ENCODE measurements at places on chromosomes 1 and 21. TPM values are rescaled to one million over a fixed set of nuclear protein-coding genes. Genes with fewer than 3 reads are reported as not detected.
A peak's percentile ranks its signal among the peaks of the same experiment; 100 is the strongest.

- no peak for DNase-seq
Observed at GRCh38 chr1:209769971-209770370, 14.1 kb downstream of the TRAF3IP3 start.

DNA sequence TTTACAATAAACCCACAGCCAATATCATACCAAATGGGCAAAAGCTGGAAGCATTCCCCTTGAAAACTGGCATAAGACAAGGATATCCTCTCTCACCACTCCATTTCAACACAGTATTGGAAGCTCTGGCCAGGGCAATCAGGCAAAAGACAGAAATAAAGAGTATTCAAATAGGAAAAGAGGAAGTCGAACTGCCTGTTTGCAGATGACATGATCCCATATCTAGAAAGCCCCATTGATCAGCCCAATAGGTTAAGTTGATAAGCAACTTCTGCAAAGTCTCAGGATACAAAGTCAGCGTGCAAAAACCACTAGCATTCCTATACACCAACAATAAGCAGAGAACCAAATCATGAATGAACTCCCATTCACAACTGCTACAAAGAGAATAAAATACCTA, 235.5 kb downstream of the DPYD start:
- DNase-seq = no peak

- DNase-seq = no peak
Observed at GRCh38 chr1:90716243-90716551, 905 bp downstream of the BARHL2 start.

GRCh38 chr21:38920631-38921398, 115.1 kb downstream of the ETS2 start:
- DNase-seq = peak; percentile 19

DNA sequence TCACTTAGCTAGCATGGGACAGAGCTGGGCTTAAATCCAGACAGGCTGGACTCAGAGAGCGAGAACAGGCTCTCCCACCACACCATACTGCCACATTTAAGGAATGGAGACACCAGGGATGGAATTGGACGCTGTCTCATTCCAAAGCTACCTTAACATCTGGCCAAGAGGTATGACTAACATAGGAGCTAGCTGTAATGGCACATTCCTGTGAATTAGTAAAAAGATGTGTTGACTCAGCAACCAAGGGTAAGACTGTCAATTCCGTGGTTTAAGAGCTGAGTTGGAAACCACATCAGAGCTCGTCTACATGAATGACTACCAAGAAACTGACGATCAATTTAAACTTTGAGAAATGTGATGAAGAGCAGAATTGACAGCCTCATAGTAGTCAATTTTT, 8.3 kb upstream of the TNFRSF9 start:
- no peak for DNase-seq

GRCh38 chr1:55298167-55298894, 83.2 kb upstream of the USP24 start:
- DNase-seq = no peak

DNA sequence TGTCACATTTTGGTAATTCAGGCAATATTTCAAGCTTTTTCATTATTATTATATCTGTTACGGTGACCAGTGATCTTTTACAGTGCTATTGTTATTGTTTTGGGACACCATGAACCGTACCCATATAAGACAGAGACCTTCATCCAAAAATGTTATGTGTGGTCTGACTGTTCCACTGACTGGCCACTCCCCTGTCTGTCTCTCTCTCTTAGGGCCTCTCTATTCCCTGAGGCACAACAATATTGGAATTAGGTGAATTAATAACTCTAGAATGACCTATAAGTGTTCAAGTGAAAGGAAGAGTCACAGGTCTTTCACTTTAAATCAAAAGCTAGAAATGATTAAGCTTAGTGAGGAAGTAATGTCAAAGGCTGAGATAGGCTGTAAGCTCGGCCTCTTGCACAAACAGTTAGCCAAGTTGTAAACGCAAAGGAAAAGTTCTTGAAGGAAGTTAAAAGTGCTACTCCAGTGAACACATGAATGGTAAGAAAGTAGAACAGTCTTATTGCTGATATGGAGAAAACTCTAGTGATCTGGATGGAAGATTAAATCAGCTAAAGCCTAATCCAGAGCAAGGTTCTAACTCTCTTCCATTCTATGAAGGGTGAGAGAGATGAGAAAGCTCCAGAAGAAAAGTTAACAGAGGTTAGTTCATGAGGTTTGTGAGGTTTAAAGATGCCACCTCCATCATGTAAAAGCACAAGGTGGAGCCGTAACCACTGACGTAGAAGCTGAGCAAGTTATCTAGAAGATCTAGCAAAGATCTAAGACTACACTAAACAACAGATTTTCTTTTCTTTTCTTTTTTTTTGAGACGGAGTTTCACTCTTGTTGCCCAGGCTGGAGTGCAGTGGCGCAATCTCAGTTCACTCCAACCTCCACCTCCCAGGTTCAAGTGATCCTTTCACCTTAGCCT, 19.7 kb upstream of the DIPK1A start:
- peak; percentile 59 for DNase-seq

- DNase-seq = peak; percentile 58
Observed at GRCh38 chr1:56676571-56677035, 31.5 kb downstream of the PRKAA2 start.

GRCh38 chr1:110370827-110371226, 20.0 kb downstream of the SLC16A4 start:
- DNase-seq = no peak

DNA sequence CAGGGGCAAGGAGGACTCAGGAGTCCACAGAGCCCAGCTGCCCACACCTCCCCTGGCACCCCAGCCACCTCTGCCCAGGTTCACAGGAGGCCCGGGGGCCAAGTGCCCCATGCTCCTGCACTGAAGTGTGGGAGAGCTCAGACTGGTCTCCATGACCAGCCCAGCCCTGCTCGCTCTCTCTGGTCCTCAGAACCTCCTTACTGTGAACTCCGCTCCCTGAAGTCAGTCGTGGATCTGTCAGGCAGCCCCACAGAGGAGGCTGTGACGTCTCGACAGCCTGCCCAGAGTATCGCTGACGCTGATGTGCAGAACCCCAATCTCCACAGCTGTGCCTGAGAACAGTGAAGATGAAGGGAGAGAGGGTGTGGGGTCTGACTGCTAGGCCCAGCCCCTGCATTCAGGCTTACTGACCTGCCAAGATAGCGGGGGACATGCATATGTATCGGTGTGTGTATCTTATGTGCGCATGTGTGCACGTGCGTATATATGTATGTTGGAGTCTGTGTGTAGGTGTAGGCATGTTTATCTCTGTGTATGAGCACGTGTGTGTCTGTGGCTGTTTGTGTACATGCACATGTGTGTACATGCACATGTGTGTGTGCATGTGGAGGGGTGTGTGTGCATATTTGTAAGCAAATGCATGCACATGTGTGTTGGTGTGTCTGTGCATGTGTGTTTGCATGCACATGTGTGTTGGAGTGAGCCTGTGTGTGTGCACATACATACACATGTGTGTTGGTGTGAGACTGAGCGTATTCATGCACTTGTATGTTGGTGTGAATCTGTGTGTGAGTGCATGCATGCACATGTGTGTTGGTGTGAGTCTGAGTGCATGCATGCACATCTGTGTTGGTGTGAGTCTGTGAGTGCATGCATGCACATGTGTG, 118.5 kb upstream of the ARHGEF16 start:
- DNase-seq = no peak

DNA sequence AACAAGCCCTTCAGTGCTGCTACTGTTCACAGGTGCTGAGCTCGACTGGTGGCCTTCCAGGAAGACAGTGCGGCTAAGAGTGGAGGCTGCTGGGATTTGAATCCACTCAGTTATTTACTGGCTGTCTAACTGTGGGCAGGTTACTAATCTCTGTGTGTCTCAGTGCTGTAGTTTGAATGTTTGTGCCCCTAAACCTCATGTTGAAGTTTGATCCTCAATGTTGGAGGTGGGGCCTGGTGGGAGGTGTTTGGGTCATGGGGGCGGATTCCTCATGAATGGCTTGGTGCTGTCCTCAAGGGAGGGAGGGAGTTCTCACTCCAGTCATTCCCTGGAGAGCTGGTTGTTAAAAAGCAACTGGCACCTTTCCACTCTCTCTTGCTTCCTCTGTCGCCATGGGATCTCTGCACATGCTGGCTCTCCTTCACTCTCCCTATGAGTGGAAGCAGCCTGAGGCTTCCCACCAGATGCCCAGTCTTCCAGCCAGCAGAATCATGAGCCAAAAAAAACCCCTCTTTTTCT, 334.8 kb downstream of the RPS6KC1 start:
- DNase-seq = no peak

DNA sequence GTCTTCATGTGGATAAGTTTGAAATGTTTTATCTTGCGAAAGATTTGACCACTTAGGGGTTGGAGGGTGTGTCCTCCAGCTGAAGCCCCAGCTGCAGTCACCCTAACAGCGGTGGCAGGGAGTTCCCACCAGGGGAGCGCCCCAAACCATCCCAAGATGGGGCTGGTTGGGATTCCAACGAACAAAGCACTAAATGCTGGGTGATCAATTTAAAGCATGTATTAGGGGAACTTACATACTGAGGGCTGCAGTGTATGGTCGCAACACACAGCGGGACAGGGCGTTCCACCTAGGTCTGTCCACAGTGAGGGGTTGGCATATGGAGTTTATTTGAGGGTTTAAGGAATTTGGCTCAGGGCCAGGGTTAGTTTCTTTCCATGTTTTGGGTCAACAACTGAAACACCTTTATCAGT, 26.3 kb downstream of the SLC37A1 start:
- DNase-seq = no peak

GRCh38 chr1:109782514-109782913, 18.8 kb upstream of the EPS8L3 start:
- DNase-seq = no peak

DNA sequence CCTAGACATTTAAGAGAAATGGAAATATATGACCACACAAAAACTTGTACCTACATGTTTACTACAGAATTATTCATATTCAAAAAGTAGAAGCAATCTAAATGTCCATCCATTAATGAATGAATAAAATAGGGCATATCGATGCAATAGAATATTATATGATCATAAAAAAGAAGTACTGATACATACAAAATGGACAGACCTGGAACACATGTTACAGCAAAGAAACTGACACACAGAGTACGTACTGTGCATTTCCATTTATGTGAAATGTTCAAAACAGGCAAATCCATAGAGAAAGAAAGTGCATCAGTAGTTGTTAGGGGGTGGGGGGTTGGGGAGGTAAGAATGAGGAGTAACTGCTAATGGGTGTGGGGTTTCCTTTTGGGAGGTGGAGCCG, 39.2 kb downstream of the B3GALNT2 start:
- DNase-seq = no peak

DNA sequence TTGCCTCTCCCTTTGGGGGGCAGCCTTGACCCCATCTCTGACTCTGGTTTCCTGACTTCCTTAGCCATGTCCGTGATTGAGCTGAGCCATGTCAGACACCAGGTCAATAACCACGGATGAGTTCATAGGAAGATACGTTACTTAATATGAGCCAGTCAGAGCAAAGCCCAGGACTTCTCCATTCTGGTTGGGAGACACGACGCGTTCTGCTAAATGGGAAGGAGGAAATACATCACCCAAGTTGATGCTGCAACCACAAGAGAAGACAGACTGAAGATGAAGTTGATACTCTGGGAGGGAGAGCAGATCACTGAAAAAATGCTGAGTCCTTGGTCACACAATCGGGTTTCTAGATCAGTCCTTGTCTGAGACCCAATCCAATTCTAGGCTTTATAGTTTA, 90.9 kb downstream of the MATN1 start:
- no peak for DNase-seq

GRCh38 chr1:64280001-64280400, 76.6 kb downstream of the UBE2U start:
- no peak for DNase-seq

GRCh38 chr1:117612517-117613248, 6.8 kb downstream of the TENT5C start:
- DNase-seq = peak; percentile 12

DNA sequence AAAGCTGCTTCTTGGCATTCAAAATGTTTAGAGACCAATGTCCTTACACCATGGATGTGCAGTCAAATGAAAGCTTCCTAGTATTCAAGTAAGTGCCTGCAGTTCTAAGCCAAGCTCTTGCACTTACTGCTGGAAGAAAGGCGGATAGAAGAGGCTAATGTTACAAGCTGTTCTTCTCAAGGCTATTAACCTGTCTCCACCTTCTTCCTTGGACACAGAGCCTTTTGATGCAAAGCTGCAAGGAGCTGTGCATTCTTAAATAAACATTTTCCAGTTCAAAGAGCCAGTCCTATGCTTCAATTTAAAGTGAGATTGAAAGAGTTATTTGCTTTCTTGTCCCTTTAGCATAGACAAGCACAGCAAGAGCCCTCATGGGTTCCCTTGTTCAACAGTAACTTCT, 167.9 kb upstream of the RUNX1 start:
- DNase-seq = no peak

DNA sequence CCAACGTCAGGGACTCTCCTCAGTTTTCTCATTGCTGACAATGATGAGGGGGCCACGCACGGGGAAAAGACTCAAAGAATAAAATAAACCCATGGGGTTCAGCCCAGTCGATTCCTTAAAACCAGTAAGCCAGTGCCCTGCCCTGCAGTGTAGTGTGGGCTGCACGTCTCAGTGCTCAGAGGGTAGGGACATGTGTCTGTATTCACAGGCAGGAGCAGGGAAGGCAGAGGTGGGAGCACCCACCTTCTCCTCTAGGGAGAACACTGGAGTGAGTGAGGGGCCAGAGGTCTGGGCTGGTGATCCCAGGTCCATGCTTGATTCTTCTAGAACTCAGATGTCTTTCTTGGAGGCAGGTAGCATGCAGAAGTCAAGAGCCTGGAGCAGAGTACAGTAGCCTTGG, 303.6 kb downstream of the MATN1 start:
- no peak for DNase-seq

DNA sequence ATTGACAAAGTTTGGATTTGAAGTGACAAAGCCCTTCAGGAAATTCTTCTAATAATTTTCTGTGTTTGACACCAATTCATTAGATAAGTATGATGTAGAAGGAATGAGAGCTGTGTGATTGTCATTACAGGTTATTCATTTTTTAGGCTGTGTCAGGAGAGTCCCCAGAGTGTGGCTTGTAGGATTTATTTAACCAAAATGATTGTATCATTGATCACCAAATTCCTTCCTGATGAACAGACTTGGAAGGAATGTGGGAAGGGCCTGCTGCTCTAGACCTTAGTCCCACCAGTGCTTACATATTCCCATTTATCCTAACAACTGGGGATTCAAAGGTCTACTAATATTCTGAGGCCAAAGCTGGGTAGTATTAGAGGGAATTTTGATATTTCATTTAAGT, 383.3 kb upstream of the KAZN start:
- DNase-seq = no peak

GRCh38 chr1:180237869-180238476, 7.9 kb downstream of the LHX4 start:
- DNase-seq = no peak

- DNase-seq = no peak
Observed at GRCh38 chr1:110053552-110054428, 16.7 kb downstream of the ALX3 start.

NTMT2 gene
- not detected for total RNA-seq

SLFNL1 gene
- not detected for total RNA-seq

FCGR3A gene
- not detected for total RNA-seq

CEP104 gene
- total RNA-seq = 15.4 TPM

MTHFR gene
- 12.0 TPM for total RNA-seq

GPATCH2 gene
- 8.4 TPM for total RNA-seq

All from Caki2 (cell line).